ENCODE measurements at places on chromosomes 16 and 17.

- peak; percentile 53 for DNase-seq
Measured at GRCh38 chr16:80751167-80751566, 53.2 kb downstream of the CDYL2 start.

DNA sequence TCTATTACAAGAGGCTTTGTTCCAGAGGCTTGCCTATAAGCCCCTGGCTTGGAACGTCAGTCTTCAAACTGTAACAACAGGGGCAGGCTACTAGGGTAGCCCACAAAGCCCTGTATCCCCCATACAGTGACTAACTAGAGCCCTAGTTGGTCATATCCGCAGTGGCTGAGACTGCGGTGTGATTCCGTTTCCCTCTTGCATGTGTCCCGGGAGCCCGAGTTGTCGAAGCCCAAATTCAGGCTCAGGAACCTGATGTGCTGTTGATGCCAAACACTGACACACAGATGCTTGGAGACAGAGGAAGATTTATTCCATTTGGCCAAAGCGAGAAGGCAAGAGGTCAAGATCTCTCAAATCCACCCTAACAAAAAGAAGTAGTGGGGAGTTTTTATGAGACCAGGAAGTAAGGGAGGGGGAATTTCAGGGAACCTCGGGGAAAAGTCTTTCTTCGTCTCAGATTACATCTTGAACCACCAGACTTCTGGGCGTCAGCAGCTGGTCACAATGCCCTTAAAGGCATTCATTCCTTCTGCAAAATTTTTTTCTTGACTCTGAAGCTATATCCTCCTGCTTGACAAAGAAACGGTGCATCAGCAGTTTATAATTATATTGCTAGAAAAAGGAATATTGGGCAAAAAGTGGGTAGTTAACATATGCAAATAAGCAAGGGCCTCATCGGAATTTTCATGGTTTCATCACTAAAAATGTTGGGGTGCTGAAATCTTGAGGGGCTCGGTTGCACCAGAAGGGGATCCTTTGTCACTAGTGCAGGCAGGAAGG is 879 bp downstream of the SLFN5 start:
- DNase-seq, result peak; percentile 50

DNA sequence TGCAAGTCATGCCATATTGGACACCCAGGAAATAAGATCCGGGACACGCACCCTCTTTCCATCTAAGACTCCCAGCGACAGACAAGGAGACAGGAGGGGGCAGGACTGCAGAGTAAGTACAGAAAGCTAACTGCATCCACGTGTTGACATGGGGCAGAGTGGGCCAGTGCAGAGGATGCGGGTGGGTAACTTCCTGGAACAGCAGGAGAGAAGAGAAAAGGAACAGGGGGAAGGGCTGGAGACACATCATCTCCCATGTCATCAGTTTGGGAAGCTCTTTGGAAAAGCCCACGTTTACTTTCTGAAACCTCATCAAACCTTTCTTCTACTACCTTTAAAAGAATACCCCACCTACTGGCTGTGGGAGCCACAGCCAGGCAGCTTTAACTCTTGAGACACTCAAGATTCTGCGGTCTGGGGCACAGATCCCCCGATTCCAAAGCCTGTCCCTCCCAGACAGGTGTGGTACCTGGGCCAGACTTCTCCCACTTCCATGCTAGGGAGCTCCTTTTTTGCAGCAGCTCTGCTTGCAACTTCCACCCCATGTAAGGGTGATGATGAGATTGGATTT is 273.5 kb upstream of the RPL38 start:
- DNase-seq, result no peak

DNA sequence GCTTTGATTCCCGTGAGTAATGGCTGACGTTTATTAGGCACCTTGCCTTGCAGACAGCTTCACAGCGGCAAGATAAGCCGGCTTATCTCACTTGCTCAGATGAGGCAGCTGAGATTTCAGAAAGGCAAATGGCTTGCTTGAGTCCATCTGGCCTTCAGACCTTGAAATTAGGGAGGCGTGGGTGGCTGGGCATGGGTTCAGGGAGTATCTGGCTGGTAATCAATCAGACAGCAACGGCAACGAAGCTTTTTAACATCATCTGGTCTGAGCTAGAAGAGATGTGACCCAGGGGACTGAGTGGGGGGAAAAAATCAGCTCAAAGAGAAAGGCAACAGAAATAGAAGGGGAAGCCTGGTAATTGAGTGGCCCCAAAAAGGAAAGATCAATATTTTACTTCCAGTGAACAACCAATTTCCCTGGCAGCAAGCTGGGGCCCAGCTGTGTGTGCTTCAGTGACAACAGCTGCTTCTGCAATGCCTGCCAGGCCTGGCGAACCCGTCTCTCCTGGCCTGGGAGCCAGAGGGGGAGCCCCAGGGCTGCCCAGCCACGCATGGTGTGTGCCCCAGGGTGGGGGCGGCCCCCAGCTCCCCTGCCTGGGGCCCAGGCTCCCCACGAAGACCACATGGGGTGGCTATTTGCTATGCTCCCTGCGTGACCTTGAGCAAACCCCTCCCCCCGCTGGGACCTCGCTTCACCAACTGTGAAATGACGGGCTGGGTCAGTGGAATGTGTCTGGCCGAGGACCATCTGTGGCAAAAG is 34.0 kb downstream of the RAB11FIP4 start:
- no peak for DNase-seq

DNA sequence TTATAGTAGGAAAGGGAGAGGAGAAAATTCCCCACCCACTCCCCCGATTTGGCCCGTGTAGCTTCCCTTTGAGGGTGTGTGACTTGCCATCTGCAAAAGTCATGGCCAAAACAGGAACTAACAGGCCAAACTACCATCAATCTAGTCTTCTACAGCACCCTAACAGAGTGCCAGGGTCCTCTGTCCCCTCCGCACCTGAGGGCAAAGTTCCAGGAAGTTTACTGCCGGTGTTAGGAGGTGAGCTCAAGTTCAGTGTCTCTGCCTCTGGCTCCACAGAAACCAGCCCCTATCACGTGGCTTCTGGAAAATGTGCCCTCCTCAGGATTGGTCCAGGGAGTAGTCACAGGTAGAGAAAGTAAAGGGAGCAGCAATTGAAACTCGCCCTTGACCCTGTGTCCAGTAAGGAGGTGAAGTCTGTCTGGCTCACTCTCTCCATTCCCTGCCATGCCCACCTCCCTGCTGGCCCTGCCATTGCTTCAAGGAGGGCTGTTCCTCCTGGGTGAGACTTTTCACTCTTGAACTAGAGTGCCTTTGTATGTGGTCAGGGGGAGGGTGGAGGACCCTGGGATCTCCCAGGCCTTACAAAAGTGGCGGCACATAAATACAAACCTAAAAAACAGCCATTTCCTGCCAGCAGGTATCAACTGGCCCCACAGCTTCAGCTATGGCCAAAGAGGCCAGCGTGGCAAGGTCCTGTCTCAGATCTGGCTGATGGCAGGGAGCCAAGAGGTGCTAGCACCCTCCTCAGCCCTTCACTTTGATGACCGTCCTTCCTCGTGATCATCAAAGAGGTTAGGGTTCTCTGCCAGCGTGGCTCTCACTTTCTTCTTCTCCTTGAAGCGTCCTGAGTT is 5.3 kb downstream of the PRR15L start:
- DNase-seq, result no peak

DNA sequence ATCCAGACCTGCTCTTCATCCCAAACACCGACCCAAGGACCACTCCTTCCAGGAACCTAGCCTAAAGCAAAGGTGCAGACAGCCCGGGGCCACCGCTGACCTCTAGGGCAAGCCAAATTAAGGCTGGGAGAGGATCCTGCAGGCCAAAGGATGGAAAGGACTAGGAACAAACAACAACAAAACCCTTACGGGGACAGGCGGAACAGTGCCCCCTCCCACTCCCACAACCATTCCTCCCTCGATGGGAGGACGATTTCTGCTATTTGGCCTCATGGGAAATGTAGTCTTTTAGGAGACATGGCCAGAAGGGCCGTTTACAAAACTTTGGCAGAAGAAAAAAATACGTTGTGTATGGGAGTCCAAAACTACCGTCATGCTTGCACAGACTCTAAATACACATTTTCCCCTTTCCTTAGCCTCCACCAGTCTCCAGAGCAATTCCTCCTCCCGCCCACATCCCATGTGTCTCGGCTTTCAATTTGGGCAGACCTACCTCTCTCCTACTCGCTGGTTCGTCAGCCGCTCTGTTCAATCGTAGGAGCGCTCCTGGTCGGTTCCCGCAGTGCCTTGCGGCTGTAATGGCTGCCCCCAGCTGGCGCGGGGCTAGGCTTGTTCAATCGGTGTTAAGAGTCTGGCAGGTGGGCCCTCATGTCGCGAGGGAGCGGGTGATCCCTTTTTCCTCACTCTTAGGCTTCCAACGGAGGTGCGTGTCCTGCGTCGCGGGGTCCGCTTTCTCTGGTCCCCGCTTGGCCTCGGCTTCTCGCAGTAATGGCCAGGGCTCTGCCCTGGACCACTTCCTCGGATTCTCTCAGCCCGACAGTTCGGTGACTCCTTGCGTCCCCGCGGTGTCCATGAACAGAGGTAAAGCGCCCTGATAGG is at the start of gene ERAL1:
Gene ERAL1 (plus strand): TSS at position 560 of the 879 bp plus-strand sequence. CDS start 19 bp downstream, at position 579.
- peak; percentile 56 for DNase-seq

GRCh38 chr17:55898195-55898594 is 147.3 kb downstream of the PCTP start:
- no peak for DNase-seq

Measured in GM04503 (cell line).